ENCODE measurements at places on chromosomes 16 and 17.

GRCh38 chr16:46897471-46897870, 13.3 kb downstream of the GPT2 start:
- no peak for DNase-seq

GRCh38 chr16:58378401-58378800, 13.9 kb upstream of the GINS3 start:
- DNase-seq: no peak

DNA sequence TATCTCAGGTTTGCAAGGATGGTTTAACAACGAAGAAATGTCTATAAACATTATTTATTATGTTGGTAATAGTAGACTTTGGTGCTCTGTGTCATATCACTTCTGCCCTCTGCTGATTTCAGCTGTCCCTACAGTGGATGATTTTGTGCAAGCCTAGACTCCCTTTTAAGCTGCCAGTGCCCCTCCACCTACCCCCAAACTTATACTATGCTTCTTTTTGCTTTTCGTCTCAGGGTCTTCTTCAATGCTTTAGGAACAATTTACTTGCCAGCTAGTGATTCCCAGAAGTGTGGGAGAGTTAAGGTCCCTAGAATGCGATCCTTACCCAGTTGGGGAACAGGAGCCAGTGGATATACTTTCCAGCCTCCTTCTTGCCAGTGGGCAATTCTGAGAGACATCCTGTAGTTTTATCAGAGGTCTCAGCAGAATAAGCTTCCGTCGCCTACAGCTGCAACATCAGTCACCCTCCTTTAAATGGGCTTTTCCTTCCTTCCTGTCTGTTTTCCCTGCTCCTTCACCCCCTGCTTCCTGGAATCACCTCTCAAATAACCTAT, 4.1 kb downstream of the ICAM2 start:
- DNase-seq: no peak

DNA sequence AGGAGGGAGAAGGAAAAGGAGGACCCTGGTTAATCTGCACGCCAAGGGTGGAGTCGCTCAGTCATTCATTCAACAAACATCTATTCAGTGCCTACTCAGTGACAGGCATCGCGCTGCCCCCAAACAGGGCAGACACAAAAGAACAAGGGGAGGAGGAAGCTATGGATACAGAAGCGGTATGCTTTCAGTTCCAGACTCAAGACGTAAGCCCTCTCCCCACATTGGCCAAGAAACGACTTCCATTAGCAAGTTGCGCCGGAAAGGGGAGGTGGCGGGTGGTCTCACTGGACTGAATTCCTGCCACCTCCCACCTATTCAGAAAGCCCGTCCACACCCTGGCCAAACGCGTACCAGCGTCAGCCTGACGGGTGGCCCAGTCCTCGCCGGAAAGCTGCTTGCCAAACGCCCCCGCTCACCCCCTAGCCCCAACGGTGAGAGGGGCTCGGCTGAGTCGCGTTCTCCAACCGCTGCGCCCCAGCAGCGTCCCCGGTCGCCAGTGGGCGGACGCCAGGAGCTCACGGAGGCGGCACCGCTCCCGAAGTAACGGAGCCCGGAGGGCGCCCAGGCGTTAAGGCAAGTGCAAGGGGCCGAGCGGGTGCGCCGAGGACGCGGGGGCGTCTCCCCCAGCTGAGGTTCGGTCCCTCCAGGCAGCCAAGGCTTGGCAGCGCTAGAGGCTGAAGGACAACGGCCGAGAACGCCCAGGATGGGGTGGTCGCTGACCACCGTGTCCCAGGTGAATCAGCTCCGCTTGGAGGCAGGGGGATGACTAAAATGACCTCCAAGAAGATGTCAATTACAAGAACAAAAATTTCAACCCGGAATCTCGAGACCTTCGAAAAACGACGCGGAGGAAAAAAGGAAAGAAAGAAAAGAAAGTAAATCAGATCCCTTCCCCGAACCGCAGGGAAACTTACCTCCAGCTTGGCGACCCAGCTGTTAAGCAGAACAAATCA, 470.7 kb downstream of the SOX9 start:
- DNase-seq: no peak

DNA sequence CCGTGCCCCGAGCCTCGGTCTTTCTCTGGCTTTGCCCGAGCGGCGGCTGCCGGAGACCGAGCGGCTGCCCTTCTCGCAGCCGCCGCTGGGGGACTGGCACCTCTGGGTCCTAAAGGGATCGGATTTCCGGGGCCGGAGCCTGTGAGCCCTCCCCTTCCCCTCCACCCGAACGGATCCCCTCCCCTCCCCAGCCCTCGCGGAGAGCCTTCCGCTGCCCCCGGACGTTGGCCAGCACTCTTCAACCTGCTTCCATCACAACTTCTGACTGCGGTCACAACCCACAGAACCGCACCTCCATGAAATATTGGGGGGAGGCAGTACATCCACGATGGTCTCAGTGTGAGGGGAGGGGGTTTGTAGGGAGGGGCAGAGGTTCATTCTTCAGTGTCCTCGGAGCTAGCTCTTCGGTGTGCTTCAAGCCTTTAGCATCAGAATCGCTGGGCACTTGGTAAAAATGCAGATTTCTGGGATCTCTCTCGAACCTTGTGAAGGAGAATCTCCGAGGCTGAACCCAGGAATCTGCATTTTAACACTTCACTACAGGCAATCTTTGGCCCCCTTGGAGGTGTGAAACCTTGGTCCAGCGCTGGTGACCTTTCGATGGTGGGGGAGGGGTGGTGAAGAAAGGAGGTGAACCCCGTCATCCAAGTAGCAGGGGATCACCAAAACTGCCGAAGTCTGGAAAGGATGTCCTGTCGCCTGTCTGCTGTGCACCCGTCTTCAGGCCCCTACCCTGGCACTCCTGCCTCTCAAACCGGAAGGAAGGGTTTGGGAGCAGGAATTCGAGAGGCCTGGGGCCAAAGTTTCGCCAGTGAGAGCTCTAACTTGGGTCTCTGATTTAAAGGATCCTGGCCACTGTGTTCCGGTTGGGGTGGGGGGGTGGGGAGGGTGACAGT, 812 bp upstream of the PPP1R9B start:
- DNase-seq: peak; percentile 97

GRCh38 chr17:73541111-73541510, 103.1 kb downstream of the SDK2 start:
- no peak for DNase-seq

DNA sequence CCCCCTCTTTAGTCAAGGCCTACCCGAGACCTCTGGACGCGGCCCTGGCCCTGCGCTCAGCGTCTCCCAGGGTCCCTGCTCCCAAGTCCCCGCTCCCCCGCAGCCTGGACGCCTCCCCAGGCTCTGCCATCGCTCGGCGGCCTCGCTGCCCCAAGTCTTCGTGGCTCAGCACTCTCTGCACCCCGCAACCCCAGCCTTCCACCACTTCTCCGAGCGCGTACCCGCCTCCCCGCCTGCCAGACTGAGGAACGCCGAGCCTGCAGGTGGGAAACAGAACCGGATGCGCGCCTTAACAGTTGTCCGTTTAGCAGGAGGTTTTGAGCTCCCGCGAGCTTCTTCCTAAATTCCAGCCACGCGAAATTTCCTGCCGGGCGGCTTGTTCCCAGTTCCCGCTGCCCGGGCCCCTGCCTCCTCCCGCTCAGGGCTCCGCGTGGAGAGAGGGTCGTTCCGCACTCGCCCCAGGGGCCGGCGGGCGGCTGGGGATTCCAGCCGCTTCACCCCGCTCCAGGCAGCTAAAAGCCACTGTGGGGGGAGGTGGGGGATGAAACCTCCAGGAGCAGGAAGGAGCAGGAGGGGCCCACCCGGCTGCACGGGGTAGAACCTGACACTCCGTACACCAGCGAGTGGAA, 87.7 kb downstream of the KCNJ12 start:
- DNase-seq: peak; percentile 37

DNA sequence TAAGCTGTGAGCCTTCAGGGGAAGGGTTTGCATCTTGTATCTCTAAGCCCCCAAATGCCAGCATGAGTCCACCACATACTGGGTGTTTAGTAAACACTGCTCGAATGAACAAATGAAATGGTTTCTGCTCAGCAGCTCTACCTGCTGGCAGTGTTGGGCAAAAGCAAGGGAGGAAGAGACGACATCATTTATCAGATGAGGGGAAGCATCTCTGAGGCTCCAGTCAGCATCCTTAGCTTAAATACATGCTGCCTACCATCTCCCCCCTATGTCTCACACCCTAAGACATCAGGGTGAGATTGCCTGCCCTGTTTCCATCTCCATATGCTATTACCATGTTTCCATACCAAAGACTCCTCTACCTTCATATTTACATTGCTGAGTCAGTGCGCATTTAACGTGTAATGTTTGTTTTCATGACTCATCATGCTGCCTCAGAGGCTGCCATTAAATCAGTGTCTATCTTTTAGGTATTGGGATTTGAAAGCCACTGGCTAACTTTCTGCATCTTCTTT, 379.8 kb downstream of the UTP18 start:
- DNase-seq: no peak

GRCh38 chr16:87543436-87544191, 50.8 kb upstream of the ZCCHC14 start:
- peak; percentile 77 for DNase-seq

All from posterior cingulate gyrus (tissue), 11 donors.